ENCODE measurements at places on chromosomes 13 and 19.
A peak's percentile ranks its signal among the peaks of the same experiment; 100 is the strongest.

DNA sequence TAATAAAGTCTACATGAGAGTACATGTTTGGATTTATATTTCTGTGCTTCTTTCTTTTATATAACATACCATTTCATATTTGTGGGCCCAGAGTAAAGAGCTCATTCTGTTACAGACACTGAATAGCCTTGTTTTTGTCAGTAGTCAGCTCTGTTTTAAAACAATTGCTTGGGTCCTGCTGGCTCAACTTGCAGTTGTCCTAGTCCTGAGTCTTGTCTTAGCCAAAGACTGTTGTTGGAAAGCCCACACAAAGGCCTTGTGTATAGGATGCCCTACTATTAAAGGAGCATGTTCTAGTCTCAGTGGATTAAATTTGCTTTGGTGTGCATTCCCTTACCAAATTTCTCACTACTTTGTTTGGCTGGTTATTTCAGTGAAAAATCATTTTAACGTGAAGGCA is 3.8 kb upstream of the KCNRG start:
- no peaks in the 10 kb centered on the region for H3K4me1 ChIP-seq
- H3K27ac ChIP-seq: no peak overlapping the region
- H3K27me3 ChIP-seq: no peaks in the 10 kb centered on the region
- DNase-seq: no peak

GRCh38 chr19:2455851-2456570 is 748 bp downstream of the LMNB2 start:
- peak; percentile 73 for DNase-seq
- no peak overlapping the region for H3K27ac ChIP-seq
- H3K27me3 ChIP-seq: no peaks in the 10 kb centered on the region
- no peaks in the 10 kb centered on the region for H3K36me3 ChIP-seq
- H3K4me1 ChIP-seq: peaks cover 7% of the 10 kb centered on the region
- peak overlapping the region; percentile 48 for H3K4me3 ChIP-seq

DNA sequence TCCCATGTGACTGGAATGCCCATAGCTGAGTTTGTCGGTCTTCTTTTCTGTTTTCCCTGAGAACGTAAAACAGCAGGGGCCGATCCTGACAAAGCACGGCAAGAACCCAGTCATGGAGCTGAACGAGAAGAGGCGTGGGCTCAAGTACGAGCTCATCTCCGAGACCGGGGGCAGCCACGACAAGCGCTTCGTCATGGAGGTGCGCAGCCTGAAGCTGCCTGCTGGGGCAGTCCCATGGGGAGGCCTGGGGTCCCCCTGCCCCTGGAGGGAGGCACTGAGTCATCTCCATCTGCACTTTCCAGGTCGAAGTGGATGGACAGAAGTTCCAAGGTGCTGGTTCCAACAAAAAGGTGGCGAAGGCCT is 18.2 kb upstream of the QTRT1 start:
- no peak overlapping the region for H3K27ac ChIP-seq
- H3K4me1 ChIP-seq: no peaks in the 10 kb centered on the region
- DNase-seq: no peak
- H3K36me3 ChIP-seq: peaks cover 3% of the 10 kb centered on the region
- no peak overlapping the region for H3K4me3 ChIP-seq

DNA sequence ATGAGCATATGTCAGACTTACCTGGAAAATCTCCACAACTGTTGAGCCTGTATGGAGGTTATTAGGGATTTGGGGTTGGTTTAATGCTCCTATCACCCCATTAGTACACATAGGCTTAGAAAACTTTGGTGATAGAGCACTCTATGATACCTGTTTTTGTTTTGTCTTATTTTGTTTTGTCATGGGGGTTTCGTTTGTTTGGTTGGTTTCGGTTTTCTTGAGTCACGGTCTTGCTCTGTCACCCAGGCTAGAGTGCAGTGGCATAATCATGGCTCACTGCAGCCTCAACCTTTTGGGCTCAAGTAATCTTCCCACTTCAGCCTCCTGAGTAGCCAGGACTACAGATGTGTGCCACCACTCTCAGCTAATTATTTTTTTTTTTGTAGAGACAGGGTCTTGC is 70.0 kb downstream of the MZT1 start:
- H3K27me3 ChIP-seq: no peaks in the 10 kb centered on the region
- no peak overlapping the region for H3K4me3 ChIP-seq
- no peaks in the 10 kb centered on the region for H3K36me3 ChIP-seq

DNA sequence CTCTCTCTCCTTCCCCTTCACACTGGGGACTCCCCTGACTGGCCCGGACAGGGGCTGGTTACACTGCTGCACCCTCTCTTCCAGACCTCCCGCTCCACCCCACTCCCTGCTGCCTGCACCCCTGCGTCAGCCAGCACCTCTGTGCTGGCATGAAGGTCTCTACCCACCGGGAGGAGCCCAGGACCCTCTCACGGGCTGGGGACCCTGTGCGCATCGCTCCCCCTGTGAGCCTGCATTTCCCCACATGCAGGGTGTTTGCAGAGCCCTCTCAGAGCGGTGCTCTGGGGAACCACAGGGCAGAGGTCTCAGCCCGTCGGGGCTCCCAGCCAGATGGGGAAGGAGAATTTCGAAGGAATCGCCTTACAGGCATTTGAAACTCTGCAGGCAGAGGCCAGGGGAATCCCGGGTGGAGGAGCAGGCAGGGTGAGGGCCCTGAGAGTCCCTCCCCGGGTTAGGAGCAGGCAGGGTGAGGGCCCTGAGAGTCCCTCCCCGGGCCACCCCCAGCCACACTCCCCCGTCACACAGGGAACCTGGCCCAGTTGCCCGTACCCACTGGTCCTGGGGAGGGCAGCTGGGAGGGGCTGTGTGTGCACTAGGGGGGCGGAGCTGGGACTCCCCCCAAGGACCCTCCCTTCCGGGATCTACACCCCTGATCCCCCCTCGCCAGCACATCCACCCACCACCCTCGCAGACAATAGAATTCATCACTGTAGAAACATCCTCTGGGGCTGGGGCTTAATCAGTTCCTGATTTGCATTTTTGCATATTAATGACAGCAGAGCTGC is 16.3 kb upstream of the TCF3 start:
- no peaks in the 10 kb centered on the region for H3K36me3 ChIP-seq
- no peaks in the 10 kb centered on the region for H3K27me3 ChIP-seq
- DNase-seq: peak; percentile 84
- peak overlapping the region; percentile 76 for H3K27ac ChIP-seq
- H3K4me1 ChIP-seq: peaks cover 78% of the 10 kb centered on the region

DNA sequence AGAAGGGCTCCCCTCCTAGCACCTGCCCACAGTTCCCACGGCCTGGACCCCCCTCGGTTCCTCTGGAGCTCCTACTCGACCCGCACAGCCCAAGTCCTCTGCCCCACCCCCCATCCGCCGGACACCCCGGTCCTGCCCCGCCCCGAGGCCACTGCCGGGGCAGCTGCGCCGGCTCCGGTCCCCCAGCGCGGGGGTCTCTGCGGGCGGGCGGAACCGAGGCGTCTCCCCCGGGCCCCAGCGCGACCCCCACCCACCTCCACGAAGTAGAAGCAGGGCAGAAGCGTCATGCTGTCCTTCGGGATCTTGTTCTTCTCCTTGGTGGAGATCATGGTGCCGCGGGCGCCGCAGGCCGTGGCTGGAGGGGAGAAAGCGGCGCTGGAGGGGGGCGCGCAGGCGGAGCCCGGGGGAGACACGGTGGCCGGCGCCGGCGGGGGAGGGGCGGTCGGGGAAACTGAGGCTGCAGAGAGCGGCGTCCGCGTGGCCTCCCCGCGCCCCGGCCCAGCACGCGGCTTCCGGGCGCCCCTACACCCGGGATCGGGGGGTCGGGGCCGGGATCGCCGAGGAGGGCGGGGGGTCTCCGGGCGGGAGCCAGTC is 427 bp downstream of the PLPPR3 start:
- H3K27ac ChIP-seq: no peak overlapping the region
- H3K4me1 ChIP-seq: peaks cover 4% of the 10 kb centered on the region
- no peaks in the 10 kb centered on the region for H3K36me3 ChIP-seq
- no peak for DNase-seq
- peaks cover 16% of the 10 kb centered on the region for H3K27me3 ChIP-seq

DNA sequence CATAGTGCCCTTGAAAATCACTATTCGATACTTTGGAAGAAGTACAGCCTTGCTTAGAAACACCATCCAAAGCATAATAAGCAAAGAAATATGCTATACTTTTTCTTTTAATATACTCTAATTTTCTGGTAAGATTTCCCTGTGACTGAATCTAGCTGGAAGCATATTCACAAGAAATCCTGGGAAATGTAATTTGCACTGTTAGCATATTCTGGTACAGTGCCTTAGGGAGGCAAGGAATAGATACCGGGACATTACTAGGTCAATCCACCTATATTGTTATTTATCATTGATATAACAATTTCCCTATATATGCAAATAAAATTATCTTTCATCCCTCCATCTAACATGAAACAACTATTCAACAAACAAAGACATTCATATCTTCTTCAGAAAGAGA is 1131.3 kb upstream of the PRR20A start:
- DNase-seq: no peak
- H3K4me3 ChIP-seq: no peak overlapping the region
- no peaks in the 10 kb centered on the region for H3K27me3 ChIP-seq
- H3K27ac ChIP-seq: no peak overlapping the region
- no peaks in the 10 kb centered on the region for H3K36me3 ChIP-seq
- no peaks in the 10 kb centered on the region for H3K4me1 ChIP-seq
